ENCODE measurements at places on chromosomes 12 and 14.

DNA sequence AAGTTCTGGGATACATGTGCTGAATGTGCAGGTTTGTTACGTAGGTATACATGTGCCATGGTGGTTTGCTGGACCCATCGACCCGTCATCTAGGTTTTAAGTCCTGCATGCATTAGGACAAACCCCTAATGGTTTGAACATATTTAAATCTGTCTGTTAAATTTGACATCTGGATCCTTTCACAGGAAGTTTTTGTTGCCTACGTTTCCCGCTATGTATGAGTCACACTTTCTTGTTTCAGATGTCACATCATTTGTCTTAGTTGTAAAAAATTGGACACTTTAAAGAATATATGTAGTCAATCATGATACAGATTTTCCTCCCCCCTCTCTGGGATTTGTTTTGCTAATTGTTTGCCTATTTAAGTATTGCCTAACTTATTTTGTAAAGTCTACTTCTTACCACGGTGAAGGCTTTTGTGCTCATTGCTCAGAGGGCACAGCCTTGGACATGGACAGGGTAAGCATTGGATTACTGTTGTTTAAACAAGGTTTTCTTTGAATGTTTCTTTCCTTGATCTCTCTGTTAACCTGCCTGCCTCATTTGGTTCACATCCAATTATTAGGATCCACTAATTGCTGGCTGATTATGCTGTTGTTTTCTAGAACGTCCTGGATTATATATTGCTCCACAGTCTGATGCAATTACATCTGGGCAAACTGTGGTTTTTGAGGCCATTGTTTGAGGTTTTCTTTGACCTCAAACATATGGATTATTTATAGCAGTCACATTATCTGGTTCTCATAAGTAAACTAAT lies 1441.4 kb downstream of the AACS start:
- no peak for DNase-seq

DNA sequence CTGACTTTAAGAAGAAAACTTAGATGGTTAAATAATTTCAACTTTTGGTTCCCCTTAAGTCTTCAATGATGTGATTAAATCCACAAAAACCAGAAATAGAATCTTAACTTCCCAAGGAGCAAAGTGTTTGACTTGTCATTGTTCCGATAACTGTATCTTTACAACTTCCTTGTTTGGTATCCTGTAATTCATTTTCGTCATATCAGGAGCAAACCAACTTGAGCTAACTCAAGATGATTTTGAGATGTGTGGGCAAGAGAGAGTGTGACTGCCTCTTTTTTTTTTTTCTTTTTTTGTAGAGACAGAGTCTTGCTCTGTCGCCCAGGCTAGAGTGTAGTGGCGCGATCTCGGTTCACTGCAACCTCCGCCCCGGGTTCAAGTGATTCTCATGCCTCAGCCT lies 25.3 kb downstream of the DRAM1 start:
- no peak for DNase-seq

DNA sequence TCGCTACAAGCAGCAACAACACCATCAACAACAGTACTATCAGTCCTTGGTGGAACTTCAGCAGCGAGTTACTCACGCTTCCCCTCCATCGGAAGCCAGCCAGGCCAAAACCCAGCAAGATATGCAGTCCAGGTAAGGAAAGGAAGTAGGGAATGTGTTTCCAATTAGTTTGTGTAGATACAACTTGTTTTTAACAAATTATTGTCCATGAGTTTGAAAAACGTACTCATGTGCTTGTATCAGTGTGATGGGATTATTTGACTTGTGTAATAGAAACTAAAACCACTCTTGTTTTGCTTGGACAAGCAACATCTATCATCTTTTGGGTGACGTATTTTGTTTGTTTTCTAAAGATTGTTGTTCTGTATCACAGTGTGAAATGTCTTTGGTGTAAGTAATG lies 137.9 kb downstream of the NAV3 start:
- DNase-seq, result no peak

- DNase-seq, result no peak
Observed at GRCh38 chr12:130253866-130254265, 83.8 kb upstream of the PIWIL1 start.

- DNase-seq, result no peak
Observed at GRCh38 chr12:57105011-57105753, 6.0 kb downstream of the STAT6 start.

DNA sequence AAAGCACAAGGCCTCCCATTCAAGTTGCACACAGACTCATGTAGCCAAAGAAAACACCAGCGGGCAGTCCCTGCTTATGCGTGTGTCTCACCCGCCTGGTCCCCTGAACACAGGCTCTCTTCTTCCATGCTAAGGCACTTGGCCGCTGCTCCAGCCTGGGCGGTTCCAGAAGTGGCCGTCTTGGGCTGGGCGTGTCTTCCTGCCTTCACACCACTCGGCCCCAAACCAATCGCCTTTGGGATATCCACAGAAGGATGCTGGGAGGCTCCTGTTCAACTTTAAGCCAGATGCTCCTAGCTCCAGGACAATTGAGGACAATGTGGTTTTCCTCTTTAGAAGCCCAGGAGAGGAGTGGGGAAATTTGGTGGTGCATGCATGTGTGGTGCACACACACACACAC lies 2.2 kb downstream of the SCARB1 start:
- DNase-seq, result no peak

DNA sequence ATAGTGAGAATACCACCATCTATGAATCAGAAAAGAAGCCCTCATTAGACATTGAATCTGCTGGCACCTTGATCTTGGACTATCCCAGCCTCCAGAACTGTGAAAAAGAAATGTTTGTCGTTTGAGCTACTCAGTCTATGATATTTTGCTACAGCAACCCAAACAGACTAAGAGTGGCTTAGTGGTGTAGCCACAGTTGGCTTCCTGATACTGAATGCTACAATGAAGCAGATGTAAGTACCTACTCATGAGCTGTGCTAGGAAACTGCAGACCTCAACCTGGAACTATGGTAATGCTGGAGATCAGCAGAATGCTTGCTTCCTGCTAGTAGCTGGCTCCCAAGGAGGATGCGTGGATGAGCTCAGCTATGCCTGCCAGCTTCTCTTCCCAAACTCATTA lies 268.6 kb upstream of the CRY1 start:
- no peak for DNase-seq

- no peak for DNase-seq
Observed at GRCh38 chr12:3717283-3717898, 35.5 kb downstream of the CRACR2A start.

- no peak for DNase-seq
Observed at GRCh38 chr12:115620816-115621215, 656.7 kb downstream of the MED13L start.

DNA sequence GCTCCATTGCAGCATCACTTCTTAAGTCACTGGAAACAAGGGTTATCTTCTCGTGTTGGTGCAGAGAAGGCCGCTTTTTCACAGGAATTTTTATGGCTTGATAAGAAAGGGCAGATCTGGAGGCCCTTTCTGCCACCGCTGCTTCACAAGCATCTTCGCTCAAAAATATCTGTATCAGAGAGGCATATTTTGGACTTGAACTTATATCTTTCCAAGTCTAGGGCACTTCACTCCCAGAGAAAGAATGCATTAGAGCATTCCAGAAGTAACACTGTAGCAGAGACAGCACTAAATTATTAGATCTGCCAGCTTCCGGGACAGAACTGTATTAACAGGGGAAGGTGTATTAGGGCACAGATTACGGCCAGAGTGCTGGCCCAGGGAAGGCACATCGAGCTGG lies 151.7 kb upstream of the AMIGO2 start:
- DNase-seq, result no peak

DNA sequence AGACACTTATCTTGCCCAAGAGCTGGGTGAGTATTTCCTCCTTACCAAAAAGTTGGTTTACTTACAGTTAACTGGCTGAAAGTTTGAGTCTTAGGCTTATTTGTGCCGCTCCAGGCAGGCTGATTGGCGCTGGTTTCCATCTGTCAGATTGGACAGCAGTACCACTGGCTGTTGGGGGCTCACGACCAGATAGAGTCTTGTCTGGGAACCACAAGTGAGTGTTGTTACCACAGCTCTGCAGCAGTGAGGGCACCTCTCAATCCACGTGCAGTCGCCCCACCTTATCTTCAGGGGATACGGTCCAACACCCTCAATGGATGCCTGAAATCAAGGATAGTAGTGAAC lies 58.9 kb downstream of the DDX51 start:
- no peak for DNase-seq

- peak; percentile 45 for DNase-seq
Observed at GRCh38 chr14:75542588-75543091, 20.4 kb downstream of the BATF start.

- no peak for DNase-seq
Observed at GRCh38 chr12:3757261-3757660, 4.4 kb upstream of the CRACR2A start.

DNA sequence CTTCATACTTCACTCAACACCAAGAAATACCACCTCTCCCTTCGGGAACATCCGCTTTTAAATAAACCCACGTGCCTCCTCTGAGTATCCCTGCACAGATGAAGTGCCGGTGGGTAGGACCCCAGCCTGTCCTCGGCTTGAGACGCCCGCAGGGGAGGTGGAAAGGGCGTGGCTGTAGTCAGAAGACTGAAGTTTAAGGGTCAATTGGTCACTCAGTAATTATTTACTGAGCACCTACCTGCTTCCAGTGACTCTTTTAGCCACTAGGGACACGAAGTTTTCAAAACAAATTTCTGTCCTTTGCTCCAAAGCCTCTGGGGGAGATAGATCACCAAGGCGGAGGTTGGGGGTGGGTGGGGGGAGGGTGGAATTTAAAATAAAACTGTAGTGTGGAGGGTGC lies 309.4 kb downstream of the VRK1 start:
- no peak for DNase-seq

DNA sequence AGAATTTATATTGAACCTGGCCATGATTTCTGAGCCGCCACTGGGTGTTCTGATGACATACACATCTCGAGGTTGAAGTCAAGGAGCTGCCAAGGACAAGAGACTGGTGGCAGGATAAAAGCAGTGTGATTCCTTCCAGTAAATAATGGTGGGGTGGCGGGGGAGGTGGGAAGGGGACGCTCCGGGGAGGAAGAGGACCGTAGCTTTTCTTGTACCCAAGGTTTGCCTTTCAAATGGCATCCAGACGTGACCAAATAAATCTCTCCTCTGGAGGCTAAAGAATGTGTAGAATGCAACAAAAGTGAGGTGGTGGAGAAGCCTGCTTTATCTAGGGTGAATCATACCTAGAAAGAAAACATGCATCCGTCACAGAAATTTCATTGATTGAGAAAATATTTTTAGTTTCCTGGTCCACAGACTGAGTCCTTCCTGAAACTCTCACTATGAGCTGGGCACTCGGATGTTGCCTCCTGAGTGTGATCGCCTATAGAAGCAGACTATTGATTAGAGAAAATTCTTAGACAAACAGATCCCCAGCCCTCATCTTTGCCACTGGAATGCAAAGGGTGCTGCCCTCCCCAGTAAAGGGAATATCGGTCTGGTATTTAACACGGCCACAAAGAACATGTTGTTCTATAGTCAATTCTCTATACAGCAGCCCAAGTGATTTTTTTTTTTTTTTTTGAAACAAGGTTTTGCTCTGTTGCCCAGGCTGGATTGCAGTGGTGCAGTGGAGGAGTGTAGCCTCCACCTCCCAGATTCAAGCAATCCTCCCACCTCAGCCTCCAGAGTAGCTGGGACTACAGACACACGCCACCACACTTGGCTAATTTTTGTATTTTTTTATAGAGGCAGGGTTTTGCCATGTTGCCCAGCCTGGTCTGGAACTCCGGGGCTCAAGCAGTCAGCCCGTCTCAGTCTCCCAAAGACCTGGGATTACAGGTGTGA lies 112.1 kb downstream of the DPF3 start:
- DNase-seq, result no peak

GRCh38 chr12:132559652-132560363 lies 50.6 kb downstream of the LRCOL1 start:
- no peak for DNase-seq

DNA sequence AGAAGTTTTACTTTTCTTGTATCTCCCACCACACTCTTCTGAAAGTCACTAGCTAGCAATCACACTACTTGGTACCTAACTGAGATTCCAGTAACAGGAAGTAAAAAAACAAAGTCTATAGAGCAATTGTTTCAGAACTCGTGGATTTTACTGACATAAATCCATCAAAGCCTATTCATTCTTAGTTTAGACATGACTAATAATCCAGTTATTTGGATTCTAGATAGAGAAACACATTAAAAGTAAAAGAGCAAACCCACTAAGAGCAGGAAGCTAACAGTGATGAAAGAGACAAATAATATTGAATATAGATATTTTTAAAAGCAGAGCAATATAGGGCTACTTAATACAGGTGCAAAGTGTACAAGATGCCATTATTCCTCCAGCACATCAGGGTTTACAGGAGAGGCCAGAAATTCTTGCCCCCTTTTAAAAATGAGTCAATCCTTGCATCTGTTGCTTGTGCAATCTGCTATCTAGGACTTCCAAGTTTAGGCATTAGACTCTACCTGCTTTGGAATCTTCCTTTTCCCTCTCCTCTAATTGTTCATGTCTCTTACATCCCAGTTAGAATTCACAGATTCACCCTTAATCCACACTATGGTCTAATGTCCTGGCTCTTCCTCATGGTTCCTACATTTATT lies 6.0 kb downstream of the HEATR5A start:
- DNase-seq, result no peak

DNA sequence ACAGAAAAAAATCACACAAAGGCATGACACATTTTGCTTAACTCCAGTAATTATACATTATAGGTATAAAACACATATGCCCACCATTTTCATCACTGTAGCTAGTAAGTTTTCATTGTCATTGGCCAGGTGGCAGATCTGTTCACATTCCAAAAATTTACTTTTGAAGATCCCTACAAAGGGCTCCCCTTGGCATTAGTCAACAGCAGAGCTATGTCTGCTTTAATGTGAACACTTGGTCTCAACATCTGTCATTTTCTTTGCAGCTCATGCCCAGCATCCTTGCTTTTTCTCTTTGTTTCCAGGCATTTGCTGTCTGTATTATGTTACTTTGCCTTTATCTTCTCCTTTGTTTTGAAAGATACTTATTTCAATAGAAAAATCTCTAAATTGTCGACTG lies 519.1 kb upstream of the FOXG1 start:
- DNase-seq, result no peak

GRCh38 chr12:21699851-21700250 lies 42.2 kb upstream of the LDHB start:
- DNase-seq, result no peak

DNA sequence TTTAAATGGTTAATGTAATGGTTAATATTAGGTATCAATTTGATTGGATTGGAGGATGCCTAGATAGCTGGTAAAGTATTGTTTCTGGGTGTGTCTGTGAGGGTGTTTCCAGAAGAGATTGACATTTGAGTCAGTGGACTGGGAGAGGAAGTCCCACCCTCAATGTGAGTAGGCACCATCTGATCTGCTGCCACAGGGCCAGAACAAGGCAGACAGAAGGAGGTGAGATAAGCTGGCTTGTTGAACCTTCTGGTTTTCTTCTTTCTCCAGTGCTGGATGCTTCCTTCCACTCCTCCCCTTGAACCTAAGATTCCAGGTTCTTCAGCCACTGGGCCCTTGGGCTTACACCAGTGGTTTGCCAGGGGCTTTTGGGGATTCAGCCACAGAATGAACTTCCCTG lies 756.5 kb upstream of the LRFN5 start:
- no peak for DNase-seq

GRCh38 chr12:52350786-52351185 lies 16.5 kb downstream of the KRT85 start:
- DNase-seq, result no peak

- DNase-seq, result no peak
Observed at GRCh38 chr14:101954501-101954900, 9.9 kb upstream of the DYNC1H1 start.

GRCh38 chr14:106662936-106663550 lies 1136.7 kb downstream of the TMEM121 start:
- DNase-seq, result no peak
